T-helper 17 cell (primary cell): ENCODE measurements at places on chromosomes 2 and 18.

DNA sequence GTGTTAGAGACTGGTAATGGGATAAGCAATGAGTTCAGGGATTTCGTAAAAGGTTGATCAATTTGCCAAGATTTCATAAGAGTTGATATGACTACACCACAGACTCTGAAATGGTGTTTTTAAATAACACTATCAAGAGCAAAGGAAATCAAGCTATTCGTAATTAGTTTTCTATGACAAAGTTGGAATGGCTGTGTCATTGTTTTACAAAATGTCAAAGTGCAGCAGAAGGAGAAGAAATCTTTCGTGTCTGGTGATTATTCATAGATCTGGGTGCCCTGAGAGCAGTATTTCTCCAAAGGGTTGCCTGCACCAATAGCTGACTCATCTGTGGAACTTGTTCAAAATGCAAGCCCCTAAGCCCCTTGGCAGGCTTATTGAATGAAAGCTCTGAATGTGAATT is 70.1 kb downstream of the NABP1 start:
- peaks cover 1% of the 10 kb centered on the region for H3K36me3 ChIP-seq
- DNase-seq = no peak
- peaks cover 6% of the 10 kb centered on the region for H3K4me1 ChIP-seq
- H3K27ac ChIP-seq = no peak overlapping the region

DNA sequence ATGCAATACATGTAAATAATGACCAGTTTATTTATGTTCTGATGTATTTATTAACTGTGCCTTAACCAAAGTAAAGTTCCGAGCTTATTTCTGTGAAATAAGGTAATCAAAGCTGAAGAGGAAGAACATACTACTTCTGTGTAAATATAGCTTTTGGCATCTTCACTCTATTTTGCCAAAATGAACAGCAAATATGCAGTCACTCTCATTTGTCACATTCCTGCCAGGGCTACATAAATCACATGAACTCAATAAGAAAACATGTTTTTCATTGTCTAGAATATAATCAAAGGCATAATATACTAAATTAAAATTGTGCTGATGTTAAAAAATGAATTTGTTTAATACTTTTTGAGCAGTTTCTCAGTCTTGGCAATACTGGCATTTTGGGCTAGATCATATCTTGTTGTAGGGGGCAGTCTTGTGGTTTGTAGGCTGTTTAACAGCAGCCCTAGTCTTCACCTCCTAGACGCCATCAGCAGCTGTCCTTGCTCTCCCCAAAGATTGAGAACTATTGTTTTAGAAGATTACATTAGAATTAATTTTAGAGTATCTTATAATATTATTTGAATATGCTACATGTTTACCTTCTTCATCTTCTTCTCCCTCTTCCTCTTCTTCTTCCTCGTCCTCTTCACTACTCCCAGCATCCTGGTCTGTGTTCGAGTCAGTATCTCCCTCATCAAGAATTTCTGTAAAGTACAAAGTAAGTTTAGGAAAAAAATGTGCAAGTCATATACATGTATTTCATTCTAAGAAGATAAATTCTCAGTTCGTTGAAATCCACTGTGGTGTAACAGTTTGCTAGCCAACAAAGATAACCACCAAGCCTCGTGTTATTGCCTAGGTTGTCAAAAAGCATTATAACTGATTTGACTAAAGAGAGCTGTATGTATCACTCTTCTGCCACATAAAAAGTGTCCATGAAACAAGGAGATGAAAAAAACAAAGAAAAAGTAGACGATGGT is 41.5 kb downstream of the CWC22 start:
- H3K27ac ChIP-seq = no peak overlapping the region
- H3K4me3 ChIP-seq = no peak overlapping the region
- H3K36me3 ChIP-seq = peaks cover 13% of the 10 kb centered on the region
- H3K4me1 ChIP-seq = peaks cover 6% of the 10 kb centered on the region

GRCh38 chr18:78480262-78481054 is 499.2 kb upstream of the SALL3 start:
- H3K27me3 ChIP-seq = no peaks in the 10 kb centered on the region
- H3K27ac ChIP-seq = no peak overlapping the region
- H3K36me3 ChIP-seq = no peaks in the 10 kb centered on the region

GRCh38 chr2:168157926-168158325 is 89.5 kb downstream of the STK39 start:
- H3K27me3 ChIP-seq = no peaks in the 10 kb centered on the region
- H3K27ac ChIP-seq = no peak overlapping the region
- no peaks in the 10 kb centered on the region for H3K36me3 ChIP-seq
- DNase-seq = no peak

DNA sequence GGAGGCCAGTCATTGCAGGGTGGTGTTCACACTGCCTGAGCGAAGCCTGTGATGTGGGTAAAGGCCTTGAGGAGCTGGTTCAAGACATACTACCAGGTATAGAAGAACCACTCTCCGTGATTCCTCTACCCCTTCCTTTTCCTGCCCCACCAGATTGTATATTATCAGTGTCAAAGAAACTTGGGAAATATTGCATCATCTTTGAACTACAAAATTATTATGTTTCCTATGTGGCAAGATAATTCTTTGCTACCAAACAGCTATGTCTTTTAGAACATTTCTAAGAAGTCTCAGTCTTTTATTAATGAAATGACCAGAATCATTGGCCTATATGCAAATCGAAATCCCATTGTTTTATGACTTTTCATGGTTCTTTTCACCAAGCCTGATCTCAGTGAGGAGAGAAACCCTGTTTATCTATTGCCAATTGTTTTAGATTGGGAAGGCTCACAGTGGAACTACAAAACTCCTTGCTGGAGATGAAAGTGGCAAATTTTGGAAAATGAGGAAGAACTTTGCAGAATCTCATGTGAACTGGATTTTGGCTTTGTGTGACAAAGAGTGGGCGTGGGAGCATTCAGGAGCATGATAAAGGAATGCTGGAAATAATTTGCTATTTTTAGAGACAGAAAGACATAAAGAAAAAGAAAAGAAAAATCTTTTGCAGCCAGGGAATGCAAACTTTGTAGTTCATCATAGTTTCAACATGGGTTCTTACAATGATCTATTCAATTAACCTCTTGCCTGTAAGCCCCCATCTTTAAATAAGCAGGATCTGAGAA is 286.9 kb downstream of the INSIG2 start:
- H3K27me3 ChIP-seq = peaks cover 36% of the 10 kb centered on the region
- no peaks in the 10 kb centered on the region for H3K4me1 ChIP-seq
- no peak for DNase-seq
- H3K4me3 ChIP-seq = no peak overlapping the region
- H3K27ac ChIP-seq = no peak overlapping the region

GRCh38 chr2:223725494-223725893 is 111.9 kb downstream of the AP1S3 start:
- peaks cover 3% of the 10 kb centered on the region for H3K4me1 ChIP-seq
- H3K27me3 ChIP-seq = peaks cover 26% of the 10 kb centered on the region
- H3K27ac ChIP-seq = no peak overlapping the region
- no peak overlapping the region for H3K4me3 ChIP-seq

- DNase-seq = no peak
- H3K27me3 ChIP-seq = peaks cover 5% of the 10 kb centered on the region
- no peak overlapping the region for H3K27ac ChIP-seq
Measured at GRCh38 chr2:130387804-130388203, 31.9 kb downstream of the PTPN18 start.

DNA sequence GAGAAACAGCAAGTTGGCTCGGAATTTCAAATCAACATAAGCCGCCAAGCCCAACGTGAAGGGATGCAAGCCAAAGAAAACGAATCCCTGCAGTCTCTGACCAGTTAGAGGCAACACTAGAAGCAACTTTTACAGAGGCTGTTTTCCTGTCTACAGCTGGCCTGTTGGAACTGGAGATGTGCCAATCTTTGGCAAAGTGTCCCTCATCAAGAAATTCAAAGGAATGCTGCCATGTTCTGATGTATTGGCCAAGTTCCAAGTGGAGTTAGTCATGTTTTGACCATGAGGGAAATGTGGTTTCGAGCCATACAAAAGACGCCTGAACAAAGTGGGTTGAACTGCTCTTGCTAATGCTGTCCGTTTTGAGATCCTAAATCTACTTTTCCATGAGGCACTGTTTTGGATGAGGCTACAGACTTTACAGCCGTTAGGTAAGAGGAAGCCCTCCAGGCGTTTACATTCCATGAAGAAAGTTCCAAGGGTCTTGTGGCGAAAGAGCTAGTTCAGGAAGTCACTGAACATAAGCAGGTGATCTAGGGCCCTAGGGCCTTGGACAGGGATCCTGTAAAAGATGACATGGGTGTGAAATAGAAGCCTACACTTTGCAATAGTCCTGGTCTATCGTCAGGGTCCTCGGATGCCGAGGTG is 140.7 kb upstream of the PXDN start:
- peaks cover 52% of the 10 kb centered on the region for H3K27me3 ChIP-seq
- no peak overlapping the region for H3K4me3 ChIP-seq
- H3K36me3 ChIP-seq = no peaks in the 10 kb centered on the region
- H3K27ac ChIP-seq = no peak overlapping the region
- no peak for DNase-seq

DNA sequence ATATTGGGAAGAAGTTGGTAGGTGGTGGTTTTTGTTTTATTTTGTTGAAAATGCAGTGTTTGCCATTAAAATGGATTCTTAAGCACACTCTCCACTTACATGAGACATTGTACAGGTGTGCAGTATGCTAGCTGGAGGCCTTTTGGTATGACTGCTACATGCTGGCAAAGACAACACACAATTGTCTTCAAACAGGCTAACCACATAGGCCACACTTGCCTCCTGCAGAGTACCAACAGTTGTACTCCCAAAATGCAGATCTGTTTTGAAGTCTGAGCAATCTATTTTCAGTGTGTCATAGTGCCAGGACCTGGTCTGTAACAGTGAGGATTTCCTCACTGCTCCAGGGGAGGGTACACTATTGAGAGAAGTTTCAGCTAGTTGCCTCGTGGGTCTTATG is 213.6 kb downstream of the ZRANB3 start:
- no peaks in the 10 kb centered on the region for H3K4me1 ChIP-seq

GRCh38 chr2:54704688-54705605 is 18.5 kb upstream of the EML6 start:
- no peaks in the 10 kb centered on the region for H3K36me3 ChIP-seq
- no peak overlapping the region for H3K27ac ChIP-seq
- peaks cover 2% of the 10 kb centered on the region for H3K4me1 ChIP-seq
- no peak overlapping the region for H3K4me3 ChIP-seq
- no peak for DNase-seq

DNA sequence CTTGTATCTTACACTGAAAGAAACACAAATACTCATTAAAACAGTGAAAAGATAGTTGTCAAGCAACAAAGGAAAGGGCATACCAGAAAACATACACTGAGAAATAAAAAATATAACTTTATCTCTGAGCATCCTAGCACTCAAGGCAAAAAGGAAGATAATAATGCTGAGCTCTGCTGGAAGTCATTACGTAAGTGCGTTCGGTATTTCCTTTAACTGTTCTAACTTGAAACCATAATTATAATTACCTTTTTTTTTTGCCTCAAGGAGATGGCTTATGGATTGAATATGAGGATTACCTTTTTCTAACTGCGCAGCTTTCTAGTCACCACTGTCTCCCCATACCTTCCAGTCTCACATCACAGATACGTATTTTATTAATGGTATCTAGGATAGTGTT is 308.1 kb downstream of the GBX2 start:
- H3K4me1 ChIP-seq = peaks cover 6% of the 10 kb centered on the region
- H3K27me3 ChIP-seq = peaks cover 20% of the 10 kb centered on the region
- H3K27ac ChIP-seq = peak overlapping the region; percentile 41

DNA sequence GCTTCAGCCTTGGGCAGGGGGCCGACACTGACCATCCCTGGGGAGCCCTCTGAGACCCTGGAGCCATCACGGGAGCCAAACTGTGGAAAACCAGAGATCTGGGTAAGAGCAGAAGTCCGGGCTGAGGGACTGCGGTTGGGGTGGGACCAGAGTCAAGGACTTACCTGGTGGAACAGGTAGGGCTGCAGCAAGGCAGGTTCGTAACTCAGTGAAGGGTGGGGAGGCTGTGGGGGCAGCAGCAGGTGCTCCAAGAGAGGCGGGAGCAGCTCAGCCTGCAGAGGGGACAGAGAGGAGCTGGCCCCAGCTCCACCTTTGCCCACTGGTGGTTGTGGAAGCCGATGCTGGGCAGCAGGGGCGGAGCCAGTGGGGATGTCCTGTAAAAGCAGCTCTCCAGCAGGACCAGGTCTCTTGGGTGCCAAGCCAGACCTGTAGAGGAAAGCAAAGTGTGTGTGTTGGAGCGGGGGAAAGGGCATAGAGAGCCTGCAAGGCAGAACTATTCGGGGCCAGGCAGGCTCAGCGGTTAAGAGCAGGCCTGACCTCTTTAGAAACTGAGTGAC is 6.7 kb downstream of the PTPRN start:
- DNase-seq = no peak
- peaks cover 2% of the 10 kb centered on the region for H3K36me3 ChIP-seq
- H3K27me3 ChIP-seq = peaks cover 70% of the 10 kb centered on the region
- H3K4me1 ChIP-seq = peaks cover 8% of the 10 kb centered on the region
- no peak overlapping the region for H3K27ac ChIP-seq

- H3K4me3 ChIP-seq = no peak overlapping the region
- H3K4me1 ChIP-seq = no peaks in the 10 kb centered on the region
- H3K27ac ChIP-seq = no peak overlapping the region
- no peaks in the 10 kb centered on the region for H3K36me3 ChIP-seq
- DNase-seq = no peak
- H3K27me3 ChIP-seq = peaks cover 24% of the 10 kb centered on the region
Measured at GRCh38 chr2:205722283-205722918, 40.1 kb downstream of the NRP2 start.

DNA sequence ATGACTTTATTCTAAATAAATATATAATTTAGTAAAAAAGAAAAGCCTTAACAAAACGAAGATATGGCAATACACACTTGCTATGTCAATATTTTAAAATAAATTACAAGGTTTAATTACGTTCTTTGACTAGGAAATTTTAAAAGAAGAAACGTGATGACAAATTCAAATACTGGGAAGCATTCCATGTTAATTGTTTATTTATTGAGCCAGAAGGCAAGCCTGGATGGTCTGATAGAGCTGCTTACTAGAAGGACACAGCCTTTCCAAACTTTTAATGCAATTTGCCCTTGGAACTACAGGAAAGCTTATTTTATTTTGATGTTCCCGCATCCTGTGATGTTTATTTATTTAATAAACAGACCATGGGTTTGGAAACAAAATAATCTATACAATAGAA is 33.4 kb upstream of the DSEL start:
- peaks cover 7% of the 10 kb centered on the region for H3K27me3 ChIP-seq
- H3K4me3 ChIP-seq = no peak overlapping the region
- peaks cover 3% of the 10 kb centered on the region for H3K4me1 ChIP-seq

- DNase-seq = no peak
- H3K4me3 ChIP-seq = no peak overlapping the region
- no peaks in the 10 kb centered on the region for H3K36me3 ChIP-seq
- no peak overlapping the region for H3K27ac ChIP-seq
Measured at GRCh38 chr2:127661072-127661649, 14.2 kb downstream of the LIMS2 start.

GRCh38 chr2:217182926-217183325 is 323.1 kb upstream of the TNP1 start:
- DNase-seq = no peak
- H3K27me3 ChIP-seq = peaks cover 5% of the 10 kb centered on the region
- no peak overlapping the region for H3K4me3 ChIP-seq

GRCh38 chr18:24695168-24695567 is 234.7 kb downstream of the HRH4 start:
- no peaks in the 10 kb centered on the region for H3K36me3 ChIP-seq
- H3K4me3 ChIP-seq = no peak overlapping the region
- peaks cover 23% of the 10 kb centered on the region for H3K27me3 ChIP-seq
- no peaks in the 10 kb centered on the region for H3K4me1 ChIP-seq
- no peak overlapping the region for H3K27ac ChIP-seq

- peak overlapping the region; percentile 50 for H3K4me3 ChIP-seq
- H3K27me3 ChIP-seq = no peaks in the 10 kb centered on the region
- DNase-seq = no peak
- peaks cover 69% of the 10 kb centered on the region for H3K4me1 ChIP-seq
- peak overlapping the region; percentile 67 for H3K27ac ChIP-seq
Measured at GRCh38 chr2:68225119-68225632, 27.2 kb downstream of the PPP3R1 start.
